Effector CD8-positive, alpha-beta T cell (primary cell): ENCODE measurements at places on chromosomes 2 and 18.

- DNase-seq, result peak; percentile 12
Measured at GRCh38 chr2:10042301-10043161, 819 bp upstream of the KLF11 start.

- DNase-seq, result no peak
Measured at GRCh38 chr2:231732604-231733003, 24.3 kb downstream of the PTMA start.

DNA sequence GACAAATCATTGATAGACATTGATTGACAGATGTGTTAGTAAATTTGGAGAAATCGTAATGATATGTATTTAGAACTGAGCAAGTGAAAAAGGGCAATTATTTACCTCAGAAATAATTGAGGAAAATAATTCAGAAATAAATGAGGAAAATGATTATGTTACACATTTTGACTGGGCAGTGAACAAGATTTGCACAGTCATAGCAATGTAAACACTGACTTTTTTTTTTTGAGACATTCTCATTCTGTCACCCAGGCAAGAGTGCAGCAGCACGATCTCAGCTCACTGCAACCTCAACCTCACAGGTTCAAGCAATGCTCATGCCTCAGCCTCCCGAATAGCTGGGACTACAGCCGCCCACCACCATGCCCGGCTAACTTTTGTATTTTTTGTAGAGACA lies 211.7 kb downstream of the SP3 start:
- no peak for DNase-seq

DNA sequence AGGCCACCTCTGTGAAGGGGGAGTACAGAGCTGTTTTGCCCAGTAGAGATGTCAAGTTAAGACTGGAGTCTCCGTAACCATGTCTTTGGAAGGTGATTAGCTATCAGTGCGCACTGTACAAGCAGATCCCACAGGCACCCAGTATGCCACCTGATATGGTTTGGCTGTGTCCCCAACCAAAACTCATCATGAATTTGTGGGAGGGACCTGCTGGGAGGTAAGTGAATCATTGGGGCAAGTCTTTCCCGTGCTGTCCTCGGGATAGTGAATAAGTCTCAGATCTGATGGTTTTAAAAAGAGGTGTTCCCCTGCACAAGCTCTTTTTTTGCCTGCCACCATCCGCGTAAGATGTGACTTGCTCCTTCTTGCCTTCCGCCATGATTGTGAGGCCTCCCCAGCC lies 90.2 kb downstream of the ACTR2 start:
- no peak for DNase-seq

GRCh38 chr18:79600141-79600540 lies 79.5 kb upstream of the CTDP1 start:
- DNase-seq, result no peak

GRCh38 chr2:149040451-149040850 lies 2.0 kb downstream of the LYPD6B start:
- DNase-seq, result no peak

GRCh38 chr2:218992703-218993344 lies 398 bp downstream of the CRYBA2 start:
- DNase-seq, result no peak

GRCh38 chr2:45612285-45612684 lies 1.2 kb upstream of the SRBD1 start:
- no peak for DNase-seq

- DNase-seq, result no peak
Measured at GRCh38 chr18:48607056-48607984, 68.5 kb downstream of the CTIF start.

- no peak for DNase-seq
Measured at GRCh38 chr18:63098018-63098981, 221.3 kb downstream of the BCL2 start.
